ENCODE measurements at places on chromosomes 6 and 20.

DNA sequence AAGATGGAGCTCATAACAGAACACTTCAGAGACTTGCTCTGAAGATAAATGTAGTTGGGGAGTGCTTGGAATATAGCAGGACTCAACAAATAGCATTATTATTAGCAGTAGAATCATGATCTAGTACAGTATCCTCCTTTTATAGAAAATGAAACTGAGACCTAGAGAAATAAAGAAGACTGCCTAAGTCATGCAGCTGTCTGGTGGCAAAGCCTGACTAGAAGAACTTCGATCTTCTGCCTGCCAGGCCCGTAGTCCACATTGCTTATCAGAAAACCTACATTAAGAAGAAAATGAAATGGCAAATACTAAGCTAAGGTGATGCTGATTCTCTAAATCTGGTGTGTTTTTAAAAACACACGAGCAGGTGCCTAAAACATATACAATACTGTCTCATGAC, 46.4 kb upstream of the DST start:
- DNase-seq, result no peak

- no peak for DNase-seq
These were observed 10.6 kb downstream of the RAET1E start for GRCh38 chr6:149887343-149887742.

GRCh38 chr6:154371281-154371680, 14.7 kb upstream of the IPCEF1 start:
- DNase-seq, result no peak

DNA sequence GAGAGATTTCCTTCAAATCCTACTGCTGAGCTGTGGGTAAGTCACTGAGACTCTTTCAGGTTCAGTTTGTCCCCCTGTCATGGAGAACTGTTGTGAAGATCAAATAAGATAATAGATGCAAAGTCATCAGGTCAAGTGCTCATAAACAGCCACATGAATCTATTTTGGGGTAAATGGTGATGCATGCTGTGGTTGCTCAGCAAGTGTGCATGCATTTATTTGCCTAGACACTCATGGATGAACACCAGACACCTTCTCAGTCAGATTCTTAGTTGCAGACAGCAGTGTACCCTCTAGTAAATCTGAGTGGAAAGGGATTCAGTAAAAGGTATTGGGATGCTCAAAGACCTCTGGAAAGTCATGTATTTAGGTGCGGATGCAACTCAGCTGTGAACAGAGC, 168.0 kb upstream of the FOXA2 start:
- DNase-seq, result no peak

GRCh38 chr6:169249057-169249456, 4.6 kb downstream of the THBS2 start:
- no peak for DNase-seq

- no peak for DNase-seq
These were observed 638.0 kb downstream of the DHX35 start for GRCh38 chr20:39600156-39600555.

- no peak for DNase-seq
These were observed 178.1 kb upstream of the MARCKS start for GRCh38 chr6:113679051-113679450.

- no peak for DNase-seq
These were observed 11.2 kb downstream of the SLC35A1 start for GRCh38 chr6:87483929-87484328.

- DNase-seq, result no peak
These were observed 147.8 kb downstream of the HS3ST5 start for GRCh38 chr6:114195027-114195365.

DNA sequence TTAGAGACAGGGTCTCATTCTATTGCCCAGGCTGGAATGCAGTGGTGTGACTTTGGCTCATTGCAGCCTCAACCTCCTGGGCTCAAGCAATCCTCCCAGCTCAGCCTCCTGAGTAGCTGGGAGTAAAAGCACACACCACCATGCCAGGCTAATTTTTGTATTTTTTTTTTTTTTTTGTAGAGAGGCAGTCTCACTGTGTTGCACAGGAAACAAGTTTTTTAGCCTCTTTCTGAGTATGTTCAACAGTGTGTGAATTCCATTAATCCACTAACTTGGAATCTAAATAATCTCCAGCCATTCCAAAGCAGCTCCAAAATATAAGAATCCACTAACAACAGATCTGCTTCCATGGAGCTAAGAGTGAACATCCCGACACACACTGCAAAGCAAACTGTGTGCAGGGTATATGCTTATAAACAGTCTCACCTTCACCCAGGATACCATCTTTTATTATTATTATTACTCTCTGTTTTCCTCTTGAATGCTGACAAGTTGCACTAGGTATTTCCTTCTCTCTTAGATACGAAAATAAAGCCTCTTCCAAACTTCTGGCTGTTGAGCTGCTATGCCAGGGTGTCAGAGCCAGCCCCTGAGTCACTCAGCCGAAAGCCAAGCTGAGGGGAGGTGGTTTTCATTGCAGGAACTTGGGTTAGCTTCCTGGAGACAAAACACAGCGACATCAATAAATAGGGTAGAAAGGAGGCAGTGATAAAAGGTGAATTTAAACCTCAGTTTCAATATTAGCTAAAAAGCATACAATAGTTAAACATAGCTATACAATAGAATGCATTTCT, 264.9 kb downstream of the HIVEP2 start:
- no peak for DNase-seq

DNA sequence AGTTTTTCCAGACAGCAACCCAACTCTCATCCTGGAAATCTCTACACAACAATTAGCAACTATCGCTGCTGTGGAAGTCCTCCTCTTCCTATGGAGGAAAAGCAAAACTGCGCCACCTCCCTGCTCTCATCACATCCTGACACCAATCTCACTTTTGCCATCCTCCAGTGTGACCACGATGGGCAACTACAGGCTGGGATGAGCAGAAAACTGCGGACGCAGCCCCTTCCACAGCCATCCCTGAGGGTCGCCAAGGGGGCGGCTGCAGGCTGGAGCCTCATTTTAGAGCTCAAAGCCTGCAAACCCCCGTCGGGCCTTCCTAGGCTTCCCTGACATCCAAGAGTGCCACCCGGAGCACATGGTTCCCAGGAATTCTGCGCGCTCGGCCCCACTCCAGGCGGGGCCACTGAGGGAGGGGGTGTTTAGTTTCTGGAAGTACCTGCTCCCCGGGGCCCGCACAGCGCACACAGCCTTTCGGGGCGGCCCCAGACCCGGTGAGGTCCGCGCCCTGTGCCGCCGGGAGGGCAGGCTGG, 1.2 kb downstream of the TCFL5 start:
- no peak for DNase-seq

DNA sequence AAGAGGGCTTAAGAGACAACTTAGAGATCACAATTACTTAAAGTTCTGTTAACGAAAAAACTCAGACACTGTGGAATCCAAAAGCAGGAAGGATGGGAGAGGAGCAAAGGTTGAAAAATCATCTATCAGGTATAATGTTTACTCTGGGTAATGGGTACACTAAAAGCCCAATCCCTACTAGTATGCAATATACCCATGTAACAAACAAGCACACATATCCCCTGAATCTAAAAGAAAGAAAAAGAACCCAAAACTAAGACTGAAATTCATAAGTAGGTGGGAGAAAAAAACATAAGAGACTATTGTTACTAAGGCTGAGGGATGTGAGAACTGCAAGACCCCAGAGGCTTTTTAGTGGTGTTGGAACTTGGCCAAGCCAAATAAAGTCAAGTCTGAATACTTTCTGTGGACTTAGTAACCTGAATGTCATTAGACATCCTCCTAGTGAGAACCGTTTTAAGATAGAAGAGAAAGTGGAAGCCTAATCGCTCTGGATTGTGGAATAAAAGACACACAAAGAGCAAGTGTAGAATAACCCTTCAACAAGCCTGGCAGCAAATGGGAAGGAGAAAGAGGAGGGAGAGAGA, 189.4 kb upstream of the RNF217 start:
- no peak for DNase-seq

DNA sequence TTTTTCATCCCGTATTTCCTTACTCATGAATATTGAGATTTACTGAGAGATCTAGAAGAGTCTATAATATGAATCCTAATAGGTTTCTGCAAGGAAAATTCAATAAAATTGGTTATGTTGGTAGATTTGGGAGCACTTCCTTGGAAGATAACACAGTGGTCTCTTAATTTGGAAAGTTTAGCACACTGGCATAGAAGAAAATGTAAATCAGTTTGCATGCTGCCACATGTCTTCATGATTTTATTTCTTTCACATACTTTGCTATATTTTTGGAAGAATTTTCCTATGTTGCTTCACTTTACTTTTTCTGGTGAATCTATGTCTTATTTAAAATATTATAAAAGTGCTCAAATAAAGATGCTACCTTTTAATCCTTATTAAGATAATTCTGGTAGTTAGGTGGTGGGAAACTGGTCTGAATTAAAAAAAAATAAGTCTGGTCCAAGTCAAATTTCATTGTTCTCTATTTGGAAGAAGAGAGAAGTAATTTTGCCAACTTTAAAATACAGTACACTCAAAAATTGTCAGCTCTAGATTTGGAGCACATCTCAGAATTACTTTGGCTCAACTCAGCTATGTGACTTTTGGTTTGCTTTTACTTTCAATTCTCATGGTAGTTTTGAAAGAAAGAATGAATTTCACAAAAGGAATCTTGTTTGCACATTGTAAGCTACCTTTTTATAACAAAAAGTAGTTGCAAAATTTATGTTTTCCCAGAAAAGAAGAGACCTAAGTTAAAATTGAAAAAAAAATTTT, 197.3 kb downstream of the CENPW start:
- no peak for DNase-seq

DNA sequence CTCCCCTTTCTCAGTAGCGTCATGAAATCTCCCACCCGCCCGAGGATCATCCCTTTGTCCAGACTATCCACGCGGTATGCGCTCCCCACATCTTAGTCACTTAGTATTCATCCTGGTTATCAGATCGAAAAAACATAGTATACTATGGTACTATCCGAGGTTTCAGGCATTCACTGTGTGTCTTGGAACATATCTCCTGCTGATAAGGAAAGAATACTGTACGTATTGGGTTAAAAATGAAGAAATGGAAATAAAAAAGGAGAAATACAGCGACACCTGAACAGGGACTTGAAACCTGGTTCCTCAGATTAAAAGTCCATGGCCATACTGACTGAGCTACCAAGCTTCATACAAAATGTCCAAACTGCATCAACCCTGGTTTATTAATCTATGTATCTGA, 14.0 kb downstream of the HMGN4 start:
- no peak for DNase-seq

- no peak for DNase-seq
These were observed 88.3 kb downstream of the SASH1 start for GRCh38 chr6:148430897-148431296.

- DNase-seq, result no peak
These were observed 209.8 kb downstream of the HIVEP2 start for GRCh38 chr6:142735204-142735603.

DNA sequence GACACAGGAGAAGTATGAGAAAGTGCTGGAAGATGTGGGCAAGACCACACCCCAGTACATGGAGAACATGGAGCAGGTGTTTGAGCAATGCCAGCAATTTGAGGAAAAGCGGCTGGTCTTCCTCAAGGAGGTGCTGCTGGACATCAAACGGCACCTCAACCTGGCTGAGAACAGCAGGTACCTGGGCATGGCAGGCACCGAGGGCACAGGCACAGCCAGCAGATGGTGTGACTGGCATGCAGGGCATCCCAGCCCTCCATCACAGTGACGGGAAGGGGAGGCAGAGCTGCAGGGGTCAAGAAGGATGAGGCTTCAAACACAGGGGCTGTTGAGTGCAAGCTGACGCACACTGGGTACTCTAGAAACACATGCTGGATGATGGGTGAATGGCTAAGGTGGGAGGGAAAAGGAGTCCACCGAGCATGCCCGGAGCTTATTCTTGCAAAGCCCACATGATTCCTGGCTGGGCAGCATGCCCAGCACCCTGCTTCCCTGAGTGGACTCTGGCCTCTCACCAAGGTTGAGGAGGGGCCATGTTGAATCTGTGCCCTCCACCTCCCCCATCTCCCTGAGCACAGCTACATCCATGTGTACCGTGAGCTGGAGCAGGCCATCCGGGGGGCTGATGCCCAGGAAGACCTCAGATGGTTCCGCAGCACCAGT, 26.3 kb downstream of the SPDEF start:
- no peak for DNase-seq

DNA sequence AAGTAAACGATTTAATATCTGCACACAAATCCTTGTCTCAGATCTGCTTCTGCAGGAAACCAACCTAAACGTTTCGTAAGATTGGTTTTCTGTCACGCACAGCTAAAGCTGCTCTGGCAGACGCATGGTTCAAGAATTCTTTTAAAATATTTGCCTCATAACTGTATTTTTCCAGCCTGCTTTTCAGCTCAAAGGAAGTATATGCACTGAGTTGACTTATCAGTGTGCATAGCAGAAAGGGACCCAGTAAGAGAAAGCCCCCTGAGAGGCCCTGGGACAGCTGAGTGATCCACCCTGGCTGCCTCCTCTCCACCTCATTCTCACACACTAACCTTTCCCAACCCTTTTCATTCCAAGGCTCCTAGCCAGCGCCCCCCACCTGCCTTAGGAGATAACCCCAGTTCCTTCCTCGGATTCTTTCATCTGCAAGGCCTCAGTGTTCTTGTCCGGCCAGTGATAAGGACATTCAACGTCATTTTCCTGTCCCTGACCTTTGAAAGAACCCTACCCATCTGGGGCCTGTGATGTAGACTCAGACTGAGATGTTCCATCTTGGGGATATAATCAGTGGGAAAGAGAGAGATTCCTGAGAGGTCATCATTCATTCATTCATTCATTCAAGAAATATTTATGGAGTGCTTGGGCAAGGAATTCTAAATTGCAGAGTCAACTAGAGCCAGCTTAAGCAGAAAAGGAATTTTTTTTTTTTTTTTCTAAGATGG, 22.4 kb upstream of the SLC9A8 start:
- DNase-seq, result no peak

DNA sequence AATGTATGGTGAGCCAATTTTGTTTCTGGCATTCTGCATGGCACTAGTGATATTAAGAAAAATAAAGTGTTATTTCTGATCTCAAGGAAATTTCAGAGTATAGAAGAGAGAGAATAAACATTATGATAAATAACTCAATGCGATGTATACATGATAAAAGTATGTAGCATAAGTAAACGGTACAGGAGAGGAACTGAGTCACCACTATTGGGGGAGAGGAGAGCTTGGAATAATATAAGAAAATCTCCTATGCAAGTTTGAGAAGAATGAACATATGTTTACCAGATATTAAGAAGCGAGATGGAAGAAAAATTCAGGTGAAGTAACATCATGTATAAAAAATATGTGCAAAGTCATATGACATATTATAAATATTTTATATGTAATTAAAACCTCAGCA, 1230.3 kb upstream of the CITED2 start:
- DNase-seq, result no peak

GRCh38 chr6:165910184-165910966, 247.3 kb upstream of the PDE10A start:
- DNase-seq, result no peak

DNA sequence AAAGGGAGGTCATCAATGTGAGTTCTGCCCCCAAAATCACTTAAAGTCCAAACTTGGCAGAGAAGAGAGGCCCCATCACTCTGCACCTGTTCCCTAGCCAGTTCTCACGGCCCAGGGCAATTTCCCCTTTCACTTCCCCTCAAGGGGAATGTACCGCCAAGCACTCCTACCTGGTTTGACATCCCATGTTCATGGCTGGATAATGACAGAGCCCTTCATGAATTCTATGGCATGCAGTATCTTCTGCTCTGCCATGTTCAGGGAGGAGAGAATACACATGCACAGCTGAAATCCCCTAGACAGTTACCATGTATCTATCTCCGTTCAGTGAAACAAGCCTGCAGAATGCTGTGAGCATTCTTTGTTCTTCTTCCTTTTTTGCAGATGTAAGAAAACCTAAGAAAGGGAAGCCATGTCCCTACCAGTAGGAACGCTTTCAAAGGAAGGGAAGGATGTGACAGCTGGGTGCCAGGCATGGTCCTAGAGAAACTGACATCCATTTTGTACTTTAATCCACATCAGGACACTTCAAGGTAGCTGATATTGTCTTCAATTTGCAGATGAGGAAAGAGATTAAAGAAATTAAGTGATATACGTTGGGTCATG, 79.8 kb upstream of the ARID1B start:
- DNase-seq, result no peak

Measured in stimulated activated CD4-positive, alpha-beta T cell treated with anti-CD3 and anti-CD28 coated beads, Interleukin-2, amount 100 ng/mL, for 24 hours (primary cell).